G401 (cell line): ENCODE measurements at places on chromosomes 13 and 19.

DNA sequence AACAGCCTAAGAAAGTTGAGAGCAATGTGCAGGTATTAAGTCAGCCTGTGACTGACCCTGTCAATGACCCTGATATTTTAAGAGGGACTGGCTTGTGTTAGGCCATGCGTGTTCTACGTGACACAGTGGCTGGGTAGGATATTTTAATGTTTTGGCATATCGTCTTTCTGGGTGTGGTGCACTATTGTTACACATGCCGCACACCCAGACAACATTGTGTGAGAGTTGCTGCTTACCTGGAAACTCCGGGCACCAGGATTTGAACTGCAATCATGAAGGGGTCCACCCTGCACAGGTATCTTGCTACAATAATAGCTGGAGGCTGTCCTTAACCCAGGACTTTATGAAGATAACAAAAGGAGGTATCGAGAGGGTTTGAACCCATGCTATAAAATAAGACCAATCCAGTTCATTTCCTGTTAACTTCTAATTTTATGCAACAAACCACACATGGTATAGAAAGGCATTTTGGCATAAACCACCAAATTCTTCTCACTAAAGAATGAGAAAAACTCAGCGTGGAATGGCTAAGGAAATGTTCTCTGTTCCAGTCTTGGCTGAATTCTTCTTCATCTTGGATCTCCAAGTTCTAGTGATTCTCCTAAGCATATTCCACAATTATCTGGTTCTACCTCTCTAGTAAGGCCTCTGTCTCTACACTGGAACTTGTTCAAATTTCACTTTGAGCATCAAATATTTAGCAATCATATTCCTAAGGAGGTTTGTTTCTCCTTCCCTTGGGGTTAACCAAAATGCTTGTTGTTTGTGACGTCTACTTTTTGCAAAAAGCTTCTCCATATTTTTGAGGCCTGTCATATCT lies 38.7 kb upstream of the POMP start:
- no peak for DNase-seq

DNA sequence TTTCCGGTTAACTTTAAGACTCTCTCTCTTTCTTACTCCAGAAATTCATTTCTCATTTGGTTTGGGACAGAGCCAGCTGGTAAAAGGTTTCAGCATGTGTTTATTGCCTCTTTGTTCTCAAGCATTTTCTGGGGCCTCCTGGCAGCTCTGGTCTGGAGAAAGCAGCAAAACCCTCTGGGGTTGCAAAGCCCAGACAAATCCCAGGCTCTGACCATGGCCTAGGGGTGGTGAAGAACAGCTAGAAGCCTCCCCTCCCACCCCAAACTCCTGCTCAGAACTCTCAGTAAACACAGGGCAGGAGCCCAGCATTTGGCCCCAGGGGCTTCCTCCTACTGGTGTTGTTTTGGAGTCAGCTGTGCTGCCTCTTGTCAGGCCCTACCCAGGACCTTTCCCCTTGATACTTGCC lies 124.2 kb upstream of the SERP2 start:
- DNase-seq, result peak; percentile 10

DNA sequence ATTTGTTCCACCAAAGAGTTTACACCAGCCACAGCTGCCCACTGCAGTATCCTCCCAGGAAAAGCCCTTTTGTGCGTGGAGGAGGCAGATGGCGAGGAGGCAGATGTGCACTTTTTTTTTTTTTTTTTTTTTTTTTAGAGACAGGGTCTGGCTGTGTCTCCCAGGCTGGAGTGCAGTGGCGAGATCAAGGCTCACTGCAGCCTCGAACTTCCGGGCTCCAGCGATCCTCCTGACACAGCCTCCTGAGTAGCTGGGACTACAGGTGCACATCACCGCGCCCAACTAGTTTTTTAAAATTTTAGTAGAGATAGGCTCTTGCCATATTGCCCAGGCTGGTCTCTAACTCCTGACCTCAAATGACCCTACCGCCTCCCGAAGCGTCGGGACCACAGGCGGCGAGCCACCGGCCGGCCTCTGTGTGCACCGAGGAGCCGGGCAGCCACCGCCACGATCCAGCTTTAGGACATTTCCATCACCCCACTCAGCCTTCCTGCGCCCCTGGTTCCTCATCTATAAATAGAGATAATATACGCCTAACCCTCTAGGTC lies 563 bp upstream of the PDCD5 start:
- no peak for DNase-seq

- no peak for DNase-seq
These were observed 2.3 kb downstream of the TFDP1 start for GRCh38 chr13:113586661-113587479.

- DNase-seq, result no peak
These were observed 497.3 kb downstream of the KLF5 start for GRCh38 chr13:73556128-73556527.

DNA sequence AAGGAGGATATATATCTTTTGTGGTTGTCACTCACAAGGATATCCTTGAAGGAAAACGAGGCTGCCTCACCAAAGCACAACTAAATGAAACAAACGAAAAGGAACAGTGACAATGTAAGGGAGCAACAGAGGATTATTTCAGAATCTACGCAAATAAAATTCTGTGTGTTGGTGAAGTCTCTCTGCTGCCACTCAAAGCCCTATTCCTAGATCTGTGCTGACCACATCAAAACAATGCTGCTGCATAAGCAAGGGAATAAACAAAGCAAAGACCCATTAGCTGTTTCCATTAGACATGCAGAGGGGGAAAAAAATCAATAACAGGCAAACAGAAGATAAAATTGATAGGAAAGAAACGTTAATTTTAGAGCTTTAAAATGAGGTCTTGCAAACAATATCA lies 204.4 kb downstream of the MZT1 start:
- no peak for DNase-seq

- no peak for DNase-seq
These were observed 415.4 kb downstream of the SLITRK5 start for GRCh38 chr13:88086577-88086976.

DNA sequence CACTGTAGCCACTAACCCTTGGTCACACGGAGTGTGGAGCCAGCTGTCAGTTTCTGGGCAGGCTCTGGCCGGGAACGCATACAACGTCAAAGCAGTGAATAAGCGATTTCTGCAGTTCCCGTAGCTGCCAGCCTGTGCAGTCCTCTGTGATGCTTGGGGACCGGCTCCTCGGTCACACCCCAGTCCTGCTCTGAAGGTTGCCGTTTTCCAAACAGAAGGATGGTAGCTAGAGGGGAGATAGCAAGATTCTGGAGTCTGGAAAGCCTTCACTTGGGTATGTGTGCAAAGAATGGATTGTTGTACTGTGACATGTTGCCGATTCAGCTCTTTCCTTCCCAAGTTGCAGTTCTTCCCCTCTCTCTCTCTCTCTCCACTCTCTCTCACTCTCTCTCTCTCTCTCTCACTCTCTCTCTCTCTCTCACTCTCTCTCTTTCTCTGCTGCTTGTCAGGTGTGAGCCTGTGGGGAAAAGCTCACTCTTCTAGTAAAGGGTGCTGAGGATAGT lies 38.7 kb upstream of the C1QTNF9 start:
- peak; percentile 38 for DNase-seq

DNA sequence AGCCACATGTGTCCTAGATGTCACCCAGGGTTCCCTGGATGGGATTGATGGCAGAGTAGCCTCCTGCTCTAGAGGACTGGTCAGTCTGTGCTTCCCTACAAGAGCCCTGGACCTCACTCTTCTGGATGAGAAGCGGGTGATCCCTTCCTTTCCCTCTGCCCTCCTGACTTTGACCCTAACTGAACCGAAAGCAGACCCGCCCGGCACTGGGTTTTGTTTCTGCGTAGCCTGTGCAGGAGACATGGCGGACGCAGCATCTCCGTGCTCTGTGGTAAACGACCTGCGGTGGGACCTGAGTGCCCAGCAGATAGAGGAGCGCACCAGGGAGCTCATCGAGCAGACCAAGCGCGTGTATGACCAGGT lies 4.9 kb downstream of the THOP1 start:
- no peak for DNase-seq

DNA sequence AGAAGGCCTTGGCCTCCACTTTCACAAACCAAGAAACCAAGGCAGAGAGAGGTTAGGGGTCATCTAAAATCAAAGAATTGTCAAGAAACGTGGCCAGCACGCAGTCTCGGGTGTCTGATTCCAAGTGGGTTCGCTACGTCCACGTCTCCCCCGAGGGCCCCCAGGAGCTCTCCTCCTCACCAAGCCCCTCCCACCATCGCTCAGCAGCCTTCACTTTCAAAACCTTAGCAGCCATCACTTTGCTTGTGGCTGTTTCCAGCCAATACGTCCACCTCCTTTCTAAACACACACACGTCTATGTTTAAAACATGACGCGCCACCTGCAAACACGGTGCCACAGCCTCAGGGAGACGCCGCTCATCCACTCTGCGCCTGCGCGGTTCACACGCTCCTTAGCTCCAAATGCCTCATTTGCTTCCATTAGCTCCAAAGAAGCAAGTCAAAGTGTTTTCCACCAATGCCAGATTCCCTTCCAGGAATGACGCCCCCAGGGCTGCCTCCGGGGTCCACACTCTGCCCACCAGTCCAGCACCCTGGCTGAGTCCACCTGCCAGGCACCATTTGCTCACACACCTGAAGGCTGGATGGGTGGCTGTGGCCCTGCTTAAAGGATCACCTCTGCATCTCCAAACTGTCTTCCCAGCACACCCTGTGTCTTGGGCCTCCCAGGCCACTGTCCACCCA lies 5.5 kb downstream of the RASA3 start:
- no peak for DNase-seq

- no peak for DNase-seq
These were observed 300.0 kb downstream of the ITGBL1 start for GRCh38 chr13:101752432-101752831.

- DNase-seq, result peak; percentile 66
These were observed 1.2 kb upstream of the MCF2L start for GRCh38 chr13:112967686-112968379.

DNA sequence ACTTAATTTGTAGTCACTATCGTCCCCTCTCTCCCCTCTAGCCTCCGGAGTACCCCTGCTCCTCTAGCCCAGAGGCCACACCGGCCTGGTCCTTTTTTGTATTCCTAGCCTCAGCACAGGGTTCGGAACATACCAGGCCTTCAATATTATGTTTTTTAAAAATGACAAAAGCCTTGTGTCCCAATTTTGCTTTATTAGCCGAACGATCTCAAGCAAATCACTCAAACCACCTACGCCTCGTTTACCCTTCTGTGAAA lies 463 bp upstream of the POMP start:
- DNase-seq, result no peak

- no peak for DNase-seq
These were observed 831 bp upstream of the CBARP start for GRCh38 chr19:1238369-1239303.

- no peak for DNase-seq
These were observed 24.2 kb upstream of the IGFL1 start for GRCh38 chr19:46205183-46205984.

DNA sequence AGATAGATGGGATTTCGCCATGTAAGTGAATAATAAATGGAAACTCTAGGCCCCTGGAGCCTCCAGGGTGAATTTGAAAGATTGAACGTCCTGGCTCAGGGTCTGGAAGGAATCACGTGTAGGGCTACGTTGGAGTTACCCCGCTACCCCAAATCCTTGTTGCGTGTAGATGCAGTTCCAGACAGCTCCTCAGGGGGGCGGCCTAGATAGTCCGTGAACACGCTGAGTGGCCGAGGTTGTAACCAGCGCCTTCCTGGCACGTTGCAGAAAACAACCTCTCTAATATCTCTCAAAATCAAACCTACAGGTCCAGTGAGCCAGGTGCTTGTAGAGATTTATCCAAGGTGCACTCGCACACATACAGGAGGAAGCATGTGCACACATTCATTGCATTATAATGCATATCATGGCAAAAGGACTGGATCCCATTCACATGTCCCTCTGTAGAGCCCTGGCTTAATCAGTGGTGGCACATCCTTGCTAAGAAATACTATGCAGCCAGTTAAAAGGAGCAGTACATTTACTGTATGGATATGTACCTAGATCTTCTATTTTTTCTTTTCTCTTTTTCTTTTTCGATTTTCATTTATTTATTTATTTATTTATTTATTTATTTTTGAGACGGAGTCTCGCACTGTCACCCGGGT lies 2.5 kb upstream of the KEAP1 start:
- peak; percentile 52 for DNase-seq

DNA sequence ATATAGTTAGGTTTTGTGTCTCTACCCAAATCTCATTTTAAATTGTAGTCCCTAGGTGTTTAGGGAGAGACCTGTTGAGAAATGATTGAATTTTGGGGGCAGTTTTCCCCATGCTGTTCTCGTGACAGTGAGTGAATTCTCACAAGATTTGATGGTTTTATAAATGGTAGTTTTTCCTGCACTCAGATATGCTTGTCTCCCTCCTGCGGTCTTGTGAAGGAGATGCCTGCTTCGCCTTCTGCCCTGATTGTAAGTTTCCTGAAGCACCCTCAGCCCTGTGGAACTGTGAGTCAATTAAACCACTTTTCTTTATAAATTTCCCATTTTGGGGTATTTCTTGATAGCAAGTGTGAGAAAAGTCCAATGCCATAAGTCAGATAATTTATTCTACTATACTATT lies 1977.5 kb upstream of the PCDH20 start:
- no peak for DNase-seq

DNA sequence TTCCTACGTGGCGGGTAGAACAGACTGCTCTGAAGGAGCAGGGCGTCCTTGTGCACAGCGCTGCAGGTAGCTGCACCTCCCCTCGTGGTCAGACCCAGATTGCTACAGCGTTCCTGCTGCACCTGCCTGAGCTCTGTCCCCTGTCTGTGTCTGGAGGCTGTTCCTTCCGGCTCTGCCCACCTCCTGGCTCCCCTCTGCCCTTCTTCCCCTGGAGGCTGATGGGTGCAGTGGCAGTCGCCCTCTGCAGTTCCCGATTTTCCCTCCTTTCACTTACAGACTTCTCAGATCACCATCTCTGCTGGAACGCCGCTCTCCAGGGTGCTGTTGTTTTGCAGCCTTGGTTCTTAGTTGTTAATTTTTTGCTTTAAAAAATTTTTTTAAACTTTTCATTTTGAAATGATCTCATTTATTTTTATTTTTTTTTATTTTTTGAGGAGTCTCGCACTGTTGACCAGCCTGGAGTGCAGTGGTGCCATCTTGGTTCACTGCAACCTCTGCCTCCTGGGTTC lies 53.6 kb downstream of the SMARCA4 start:
- no peak for DNase-seq

GRCh38 chr13:113643593-113643992 lies 14.4 kb downstream of the ATP4B start:
- DNase-seq, result no peak

DNA sequence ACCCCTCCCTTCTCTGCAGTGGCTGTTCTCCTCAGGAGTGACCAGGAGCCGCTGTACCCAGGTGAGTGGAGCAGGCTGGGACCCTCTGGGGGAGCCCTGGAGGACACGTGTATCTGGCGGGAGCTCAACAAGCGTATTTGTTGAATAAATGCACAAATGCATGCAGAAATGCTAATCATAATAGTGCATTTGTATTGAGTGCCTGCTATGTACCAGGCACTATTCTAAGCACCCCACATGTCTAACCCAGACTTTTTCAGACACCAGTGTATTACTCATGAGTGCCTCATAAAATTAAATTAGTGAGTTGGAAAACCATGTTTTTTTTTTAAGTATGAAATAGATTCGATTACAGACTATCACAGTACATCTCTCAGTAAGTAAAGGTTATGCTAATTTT lies 7.9 kb downstream of the HPN start:
- DNase-seq, result no peak

GRCh38 chr19:7914598-7915045 lies at the start of gene TGFBR3L:
TGFBR3L (plus strand) TSS chr19:7914830.
- DNase-seq, result no peak

- DNase-seq, result no peak
These were observed 6.6 kb downstream of the RAB20 start for GRCh38 chr13:110554946-110555345.
